Dermis blood vessel endothelial cell (primary cell): ENCODE measurements at places on chromosomes 5 and 9.

DNA sequence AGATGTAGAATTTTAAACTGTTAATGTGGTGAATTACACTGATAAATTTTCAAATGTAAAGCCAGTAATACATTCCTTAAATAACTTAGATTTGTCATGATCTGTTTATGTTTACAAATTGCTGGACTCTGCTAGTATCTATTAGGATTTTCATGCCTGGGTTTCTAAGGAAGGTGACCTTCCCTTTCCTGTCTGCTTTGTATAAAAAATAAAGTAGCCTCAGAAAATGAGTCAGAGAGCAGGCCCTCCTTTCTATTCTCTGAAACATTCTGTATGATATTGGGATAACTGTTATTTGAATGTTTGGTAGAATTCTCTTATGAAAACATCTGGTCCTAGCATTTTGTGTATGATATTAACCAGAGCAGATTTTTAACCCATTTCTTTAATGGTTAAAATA is 255.3 kb downstream of the SYK start:
- peak; percentile 80 for DNase-seq

DNA sequence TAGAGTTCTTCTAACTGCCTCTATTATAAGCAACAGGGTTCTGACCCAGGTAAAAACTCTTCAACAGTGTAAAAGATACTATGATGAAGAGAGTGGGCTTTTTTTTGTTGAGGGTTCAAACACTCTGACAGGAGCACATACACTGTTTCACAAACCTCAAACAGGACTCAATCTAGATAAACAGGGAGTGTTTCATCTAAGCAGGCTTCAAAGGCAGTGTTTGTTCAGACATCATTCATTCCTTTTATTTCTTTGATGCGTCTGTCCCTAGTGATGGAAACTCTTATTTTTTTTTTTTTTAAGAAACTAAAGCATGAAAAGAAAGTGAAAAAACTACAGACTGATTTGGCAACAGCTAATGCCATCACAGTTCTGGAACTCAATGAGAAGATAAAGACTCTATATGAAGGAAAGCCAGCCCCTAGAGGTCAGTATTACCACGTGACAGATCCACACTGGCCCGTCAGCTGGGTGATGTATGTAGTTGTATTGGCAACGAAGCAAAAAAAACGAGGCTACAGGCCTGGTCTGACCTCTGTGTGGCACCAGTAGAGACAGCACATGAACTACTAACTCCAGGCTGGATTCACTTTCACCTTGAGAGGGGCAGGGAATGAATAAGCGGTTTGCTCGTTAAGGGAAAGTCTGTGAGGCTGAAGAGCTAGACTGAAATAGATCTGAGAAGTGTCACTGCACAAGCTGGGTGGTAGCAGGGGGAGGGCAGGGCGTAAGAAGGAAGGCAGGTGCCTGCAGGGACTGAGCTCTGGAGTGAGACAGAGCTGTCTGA is 172.2 kb downstream of the CCDC192 start:
- peak; percentile 85 for DNase-seq

DNA sequence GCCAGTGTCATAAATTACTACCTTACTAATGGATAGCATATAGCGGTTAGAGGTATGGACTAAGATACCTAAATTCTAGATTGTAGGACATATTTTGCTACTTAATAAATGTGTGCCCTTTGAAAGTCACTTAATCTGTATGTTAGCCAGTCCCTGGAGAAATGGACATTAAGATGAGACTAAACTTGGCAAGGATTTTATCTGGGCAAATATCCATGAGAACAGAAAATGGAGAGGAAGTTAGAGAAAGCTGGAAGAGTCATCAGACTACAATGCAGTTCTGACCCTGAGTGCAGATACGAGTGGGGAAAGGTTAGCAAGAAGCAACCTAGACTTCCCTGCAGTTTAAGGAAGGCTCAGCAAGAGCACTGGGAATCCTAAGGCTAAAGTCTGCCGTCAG is 33.0 kb downstream of the TBCA start:
- peak; percentile 23 for DNase-seq

GRCh38 chr5:100026606-100027005 is 508.6 kb upstream of the FAM174A start:
- DNase-seq: no peak

DNA sequence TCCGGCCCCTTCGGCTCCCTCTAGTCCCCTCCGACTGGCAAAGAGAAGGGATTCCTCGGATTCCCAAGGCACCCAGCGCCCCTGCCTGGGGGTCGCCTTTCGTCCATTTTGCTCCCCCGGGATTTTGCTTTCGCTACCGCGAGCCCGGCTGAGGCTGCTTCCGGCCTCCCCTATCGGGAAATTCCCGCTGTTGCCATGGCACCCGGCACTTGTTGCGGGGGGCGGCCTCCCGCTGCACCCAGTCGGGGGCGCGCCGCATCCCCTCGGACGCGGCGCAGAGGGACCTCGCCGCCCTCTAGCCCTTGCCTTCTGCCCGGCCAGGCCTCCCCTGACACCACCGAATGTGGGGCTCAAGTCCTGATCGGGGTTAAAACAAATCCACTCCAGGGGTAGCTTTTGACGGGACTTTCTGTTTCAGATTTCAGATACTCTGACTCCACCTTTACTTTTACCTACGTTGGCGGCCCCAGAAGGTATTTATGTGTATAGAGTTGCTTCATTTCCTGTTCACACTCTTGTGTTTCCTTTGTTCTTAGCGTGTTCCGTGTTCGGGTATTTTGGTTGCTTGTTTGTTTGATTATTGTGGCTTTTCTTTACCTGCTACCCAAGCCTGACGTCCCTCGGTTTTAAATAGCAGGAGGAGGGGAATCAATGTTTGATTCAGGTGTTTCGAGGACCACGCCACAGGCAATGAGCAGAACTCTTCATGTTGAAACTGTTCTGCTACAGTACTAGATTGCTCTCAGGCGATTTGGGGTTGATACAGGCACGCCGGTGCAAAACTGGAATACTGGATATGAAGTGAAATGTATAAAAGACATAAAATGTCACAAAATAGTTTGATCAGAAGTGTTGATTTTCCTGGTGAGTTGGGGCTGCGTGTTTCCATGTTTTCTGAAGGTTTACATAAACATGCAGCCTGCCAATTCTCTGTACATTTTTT is 1.5 kb downstream of the PARP8 start:
- DNase-seq: peak; percentile 27
